ENCODE measurements at places on chromosomes 1 and 21. TPM values are rescaled to one million over a fixed set of nuclear protein-coding genes. Genes with fewer than 3 reads are reported as not detected.

Gene FNBP1L
- total RNA-seq = 26.4 TPM

Gene NPL
- 1.2 TPM for total RNA-seq

Gene PLA2G2D
- total RNA-seq = not detected

Gene TGFB2
- 12.3 TPM for total RNA-seq

Gene ATXN7L2
- 2.2 TPM for total RNA-seq

Gene ZMYND12
- total RNA-seq = 0.46 TPM

Gene EXTL1
- not detected for total RNA-seq

Gene CELA3B
- total RNA-seq = not detected

Gene SH3BGR
- 1.3 TPM for total RNA-seq

Gene FCRLB
- 1.6 TPM for total RNA-seq

Gene TP73
- total RNA-seq = 0.61 TPM

Gene TMEM61
- 0.56 TPM for total RNA-seq

Gene SAMSN1
- total RNA-seq = 0.16 TPM

Gene CACNA1E
- not detected for total RNA-seq

Data from A549 treated with Hydrocortisone at 1 μM for 4 hours (cell line).